ENCODE measurements at places on chromosomes 11 and 22.

DNA sequence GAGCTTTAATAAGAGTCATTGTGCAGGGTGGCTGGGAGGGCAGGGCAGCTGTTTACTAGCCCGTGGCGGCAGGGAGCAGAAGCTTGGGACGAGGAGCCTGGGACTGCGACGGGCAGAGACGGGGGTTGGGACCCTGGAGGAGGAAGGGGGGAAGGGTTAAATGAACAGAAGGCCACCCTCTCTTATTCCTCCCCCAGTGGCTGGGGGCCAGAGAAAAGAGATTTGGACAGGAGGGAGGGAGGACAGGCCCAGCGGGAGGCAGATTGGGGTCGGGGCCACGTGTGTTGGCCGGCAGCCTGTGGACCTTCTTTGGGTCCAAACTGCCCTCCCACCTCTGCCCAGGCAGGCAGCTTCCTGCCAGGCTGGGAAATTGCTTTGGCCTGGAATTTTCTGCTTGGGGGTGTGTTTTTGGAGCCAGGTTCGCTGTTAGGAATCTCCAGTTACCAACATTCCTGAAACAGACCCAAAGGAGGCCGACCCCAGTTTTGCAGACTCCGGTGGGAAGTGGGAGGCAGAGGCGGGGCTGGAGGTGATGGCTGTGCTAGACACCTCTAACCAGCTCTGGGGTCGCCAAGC, 50.2 kb downstream of the APOL3 start:
- peak; percentile 60 for DNase-seq

DNA sequence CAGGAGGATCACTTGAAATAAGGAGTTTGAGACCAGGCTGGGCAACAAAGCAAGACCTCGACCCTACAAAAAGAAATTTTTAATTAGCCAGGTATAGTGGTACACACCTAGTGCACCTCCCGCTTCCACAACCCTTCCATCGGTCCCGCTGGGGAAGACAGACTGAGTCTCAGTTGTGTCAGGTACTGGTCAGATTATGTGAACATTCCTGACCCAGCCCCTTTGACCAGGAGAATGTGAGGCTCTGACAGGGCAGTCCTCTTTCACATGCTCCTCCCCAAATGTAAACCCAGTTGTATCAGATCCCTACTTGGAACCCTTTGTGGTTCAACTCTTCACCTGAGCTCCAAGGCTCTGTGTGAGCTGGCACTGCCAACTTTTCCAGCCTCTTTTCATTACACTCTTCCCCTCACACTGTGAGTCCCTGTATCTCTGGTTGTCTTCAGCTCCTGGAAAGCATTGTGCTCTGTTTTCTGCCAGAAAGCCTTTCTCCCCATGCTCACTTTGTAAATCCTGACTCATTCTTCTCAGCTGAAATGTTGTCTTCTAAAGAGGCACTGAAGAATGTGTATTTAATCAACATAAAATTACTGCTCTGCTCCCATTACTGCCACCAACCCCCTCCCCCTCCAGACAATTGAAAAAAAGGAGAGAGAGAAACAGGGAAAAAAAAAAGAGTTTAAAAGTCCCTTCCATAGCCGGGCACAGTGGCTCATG, 2.1 kb upstream of the TTLL12 start:
- DNase-seq: no peak

DNA sequence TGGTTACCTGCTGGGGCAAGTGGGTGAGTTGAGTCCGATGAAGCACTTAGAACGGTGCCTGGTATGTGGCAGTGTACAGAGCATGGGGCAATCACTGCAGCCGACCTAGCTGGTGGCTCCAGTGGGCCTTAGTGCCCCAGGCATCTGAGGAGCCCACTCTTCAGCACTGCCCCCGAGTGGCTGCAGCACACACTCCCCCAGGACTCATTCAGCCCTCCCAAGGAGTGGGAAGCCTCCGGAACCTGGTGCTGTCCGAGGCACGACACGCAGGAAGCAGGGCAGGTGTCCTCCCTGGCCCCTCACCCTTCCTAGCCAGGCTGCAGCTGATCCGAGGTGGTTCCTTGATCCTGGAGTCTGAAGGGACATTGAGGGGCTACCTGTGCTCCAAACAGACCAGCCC, 42.4 kb upstream of the PRODH start:
- peak; percentile 73 for DNase-seq

- no peak for DNase-seq
These were observed 1.4 kb upstream of the KCNJ4 start for GRCh38 chr22:38456272-38456835.

- DNase-seq: no peak
These were observed 383.2 kb downstream of the METTL15 start for GRCh38 chr11:28491431-28491830.

DNA sequence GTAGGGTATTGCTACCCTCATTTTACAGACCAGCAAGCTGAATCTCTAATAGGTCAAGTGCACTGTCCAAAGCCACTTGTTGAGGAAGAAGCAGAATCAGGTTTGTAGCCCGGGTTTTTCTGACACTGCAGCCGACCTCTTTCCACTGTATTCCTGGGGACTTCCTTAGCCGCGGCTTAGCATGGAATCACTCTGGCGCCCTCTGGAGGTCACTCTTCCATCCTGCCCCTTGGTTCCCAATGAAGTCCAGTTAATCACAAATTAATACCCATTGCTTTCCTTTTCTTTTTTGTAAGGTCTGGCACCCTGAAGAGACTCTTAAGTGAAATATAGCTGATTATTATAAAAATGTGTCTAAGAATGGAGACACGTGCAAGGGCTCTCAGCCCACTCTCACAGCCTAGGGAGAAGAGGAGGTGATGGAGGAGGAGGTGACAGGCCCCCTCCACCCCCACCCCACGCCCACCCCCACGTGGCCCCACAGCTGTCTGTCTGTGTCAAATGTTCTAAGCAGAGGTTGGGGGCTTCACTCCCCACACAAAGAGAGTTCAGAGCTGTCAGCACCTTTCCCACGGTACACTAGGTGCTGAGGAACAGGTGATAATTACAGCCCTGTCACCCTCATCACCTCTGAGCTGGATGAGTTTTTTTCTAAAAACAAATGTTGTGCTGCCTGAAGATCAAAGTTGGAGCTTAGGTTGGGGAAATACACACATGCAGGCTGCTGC, 57.7 kb upstream of the DRD2 start:
- peak; percentile 89 for DNase-seq

DNA sequence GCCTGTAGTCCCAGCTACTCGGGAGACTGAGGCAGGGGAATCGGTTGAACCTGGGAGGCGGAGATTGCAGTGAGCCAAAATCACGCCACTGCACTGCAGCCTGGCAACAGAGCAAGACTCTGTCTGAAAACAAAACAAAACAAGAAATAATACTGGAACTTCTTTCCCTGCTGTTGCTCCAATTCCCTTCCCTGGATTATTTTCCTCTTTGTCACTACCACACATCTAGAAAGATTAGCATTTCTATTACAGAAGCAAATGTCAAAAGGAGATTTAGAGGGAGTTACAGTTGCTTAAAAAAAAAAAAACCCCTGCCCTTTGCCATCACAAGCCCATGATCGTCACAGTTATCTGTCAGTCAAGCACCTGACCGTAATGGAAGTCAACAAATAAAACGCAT, 17.7 kb upstream of the SCGB1D1 start:
- DNase-seq: no peak

- no peak for DNase-seq
These were observed 450.4 kb downstream of the OPCML start for GRCh38 chr11:133081730-133082452.

GRCh38 chr11:82790723-82791484, 57.2 kb upstream of the FAM181B start:
- DNase-seq: no peak

DNA sequence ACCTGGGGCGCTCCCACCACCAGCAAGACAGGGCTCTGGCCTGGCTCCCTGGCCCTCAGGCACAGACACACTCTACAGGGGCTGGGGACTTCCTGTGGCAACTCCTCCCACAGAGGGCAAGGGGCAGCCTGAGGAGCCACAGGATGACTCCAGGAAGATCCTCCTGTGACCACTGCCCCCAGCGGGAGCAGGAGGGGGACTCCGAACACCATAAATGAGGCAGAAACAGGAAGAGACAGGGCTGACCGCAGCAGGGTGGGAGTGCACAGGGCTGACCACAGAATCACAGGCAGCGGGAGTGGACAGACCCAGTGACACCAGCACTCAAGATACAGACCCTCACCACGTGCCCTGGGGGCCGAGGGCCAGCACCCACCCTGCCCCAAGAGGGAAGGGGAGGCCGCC, 10.8 kb downstream of the ARAP1 start:
- DNase-seq: no peak

GRCh38 chr22:28429711-28430110, 249.9 kb downstream of the TTC28 start:
- DNase-seq: no peak

- DNase-seq: no peak
These were observed 41.5 kb upstream of the CYP2D6 start for GRCh38 chr22:42171946-42172719.

DNA sequence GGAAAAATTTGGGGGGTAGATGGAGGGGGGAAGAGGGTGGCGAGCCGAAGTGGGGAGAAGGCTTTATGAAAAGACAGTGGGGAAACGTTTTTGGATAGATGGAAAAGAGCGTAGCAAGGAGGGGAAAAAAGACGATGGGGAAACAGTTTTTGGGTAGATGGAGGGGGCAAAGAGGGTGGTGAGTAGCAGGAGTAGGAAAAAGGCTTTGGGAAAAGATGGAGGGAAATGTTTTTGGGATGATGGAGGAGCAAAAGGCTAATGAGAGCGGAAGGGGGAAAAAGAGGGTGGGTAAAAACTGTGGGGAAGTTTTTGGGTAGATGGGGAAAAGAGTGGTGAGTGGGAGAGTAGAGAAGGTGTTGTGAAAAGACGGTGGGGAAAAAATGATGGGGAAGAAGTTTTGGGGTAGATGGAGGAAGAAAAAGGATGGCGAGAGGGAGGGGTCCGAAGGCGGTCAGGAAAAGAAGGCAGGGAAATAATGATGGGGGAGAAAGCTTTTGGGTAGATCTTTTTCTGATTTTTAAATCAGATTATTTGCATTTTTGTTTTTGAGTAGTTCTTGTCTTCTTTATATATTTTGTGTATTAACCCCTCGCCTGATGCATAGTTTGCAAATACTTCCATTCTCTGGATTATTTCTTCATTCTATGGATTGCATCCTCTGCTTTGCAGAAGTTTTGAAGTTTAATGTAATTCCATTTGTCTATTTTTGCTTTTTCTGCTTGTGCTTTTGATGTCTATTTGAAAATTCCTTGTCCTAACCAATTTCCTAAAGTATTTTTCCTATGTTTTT, 115.3 kb upstream of the SERPIND1 start:
- no peak for DNase-seq

DNA sequence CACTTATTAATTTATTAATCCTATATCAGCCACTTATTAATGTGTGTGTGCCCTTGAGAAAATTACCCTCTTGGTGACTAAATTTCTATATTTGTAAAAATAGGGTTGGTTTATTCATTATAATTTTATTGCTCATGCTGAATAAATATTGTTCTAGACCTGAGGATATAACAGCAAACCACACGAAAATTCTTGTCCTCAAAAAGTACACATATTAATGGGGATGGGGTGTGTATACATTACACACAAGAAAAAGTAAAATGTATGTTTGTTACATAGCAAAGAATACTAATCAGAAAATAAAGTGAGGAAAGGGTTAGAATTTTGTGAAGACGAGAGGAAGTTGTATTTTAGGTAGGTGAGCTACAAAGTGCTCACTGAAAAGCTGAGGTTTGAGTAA, 1068.9 kb upstream of the RAG2 start:
- no peak for DNase-seq

GRCh38 chr11:12361682-12362081, 15.7 kb upstream of the PARVA start:
- DNase-seq: no peak

GRCh38 chr22:23781511-23782183, 5.1 kb upstream of the SMARCB1 start:
- DNase-seq: peak; percentile 90

DNA sequence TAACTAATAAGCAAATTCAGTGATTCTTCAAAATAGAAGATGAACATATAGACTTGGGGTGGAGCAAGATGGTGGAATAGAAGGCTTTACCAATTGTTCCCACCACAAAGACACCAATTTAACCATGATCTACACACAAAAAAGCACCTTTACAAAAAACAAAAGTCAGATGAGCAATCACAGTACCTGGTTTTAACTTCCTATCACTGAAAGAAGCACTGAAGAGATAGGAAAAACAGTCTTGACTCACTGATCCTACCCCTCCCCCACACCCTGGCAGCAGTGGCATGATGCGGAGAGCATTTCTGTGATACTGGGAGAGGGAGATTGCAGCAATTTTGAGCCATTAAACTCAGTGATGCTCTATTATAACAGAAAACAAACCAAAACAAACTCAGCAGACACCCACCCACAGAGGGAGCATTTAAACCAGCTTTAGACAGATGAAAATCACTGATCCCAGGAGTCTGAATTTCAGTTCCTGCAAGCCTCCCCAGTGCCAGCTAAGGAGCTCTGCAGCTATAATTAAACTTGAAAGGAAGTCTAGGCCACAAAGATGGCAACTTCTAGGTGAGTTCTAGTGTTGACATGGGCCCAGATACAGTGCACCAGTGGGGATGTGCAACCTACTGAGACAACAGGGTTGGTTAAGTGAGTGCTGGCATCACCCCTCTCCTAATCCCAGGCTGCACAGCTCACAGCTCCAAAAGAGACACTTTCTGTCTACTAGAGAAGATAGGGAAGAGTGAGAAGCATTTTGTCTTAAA, 161.8 kb upstream of the GRIA4 start:
- no peak for DNase-seq

GRCh38 chr11:130452176-130452575, 3.7 kb downstream of the ADAMTS15 start:
- no peak for DNase-seq

GRCh38 chr22:19751497-19752245, 8.9 kb upstream of the TBX1 start:
- DNase-seq: no peak

DNA sequence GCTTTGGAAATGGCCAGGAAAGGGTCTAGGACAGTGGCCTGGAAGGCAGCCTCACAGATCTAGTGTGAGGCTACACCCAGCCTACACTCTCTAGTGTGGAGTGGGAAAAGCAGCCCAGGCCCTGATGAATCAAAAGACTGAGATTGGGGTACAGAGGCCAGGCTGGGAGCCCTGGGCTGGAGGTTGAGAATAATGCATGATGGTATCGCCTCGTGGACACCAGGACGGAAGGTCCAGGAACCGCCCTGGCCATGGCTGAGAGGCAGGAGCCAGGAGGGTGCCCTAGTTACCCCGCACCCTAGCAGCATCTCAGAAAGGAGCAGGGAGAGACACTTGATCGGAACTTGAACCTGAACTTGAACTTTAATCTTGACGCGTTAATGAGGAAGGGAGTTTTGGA, 40.5 kb upstream of the NFAM1 start:
- DNase-seq: peak; percentile 52

DNA sequence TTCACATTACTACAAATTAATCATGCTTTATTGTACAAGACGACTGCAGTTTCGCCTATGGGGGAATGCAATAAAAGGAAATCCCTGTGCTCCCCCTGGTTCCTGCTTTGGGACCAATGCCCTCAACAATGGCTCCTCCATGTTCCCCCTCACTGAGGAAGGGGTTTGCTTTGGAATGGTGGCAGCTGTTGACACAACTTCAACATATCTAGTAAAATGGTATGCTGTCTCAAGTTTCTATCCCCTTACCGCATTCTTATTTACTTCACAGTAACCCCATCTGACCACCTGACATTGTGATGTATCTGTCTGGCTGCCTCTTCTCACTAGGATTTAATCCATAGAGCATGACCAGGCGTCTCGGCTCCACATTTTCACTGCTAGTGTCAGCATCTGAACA, 48.8 kb downstream of the PIWIL3 start:
- DNase-seq: no peak

GRCh38 chr11:12329169-12329568, 48.2 kb upstream of the PARVA start:
- no peak for DNase-seq

All from posterior vena cava (tissue), 2 donors.